NCI-H524 (cell line): ENCODE measurements at places on chromosomes 11 and 22.

DNA sequence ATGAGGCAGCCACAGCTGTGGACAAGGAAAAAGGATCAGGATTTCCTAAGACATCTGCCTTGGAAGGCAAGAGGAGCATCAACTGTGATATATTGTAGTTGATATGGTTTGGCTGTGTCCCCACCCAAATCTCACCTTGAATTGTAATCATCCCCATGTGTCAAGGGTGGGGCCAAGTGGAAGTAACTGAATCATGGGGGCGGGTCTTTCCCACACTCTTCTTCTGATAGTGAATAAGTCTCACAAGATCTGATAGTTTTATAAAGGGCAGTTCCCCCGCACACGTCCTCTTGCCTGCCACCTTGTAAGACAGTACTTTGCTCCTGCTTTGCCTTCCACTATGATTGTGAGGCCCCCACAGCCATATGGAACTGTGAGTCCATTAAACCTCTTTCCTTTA is 10.2 kb downstream of the RIC8A start:
- DNase-seq, result no peak

DNA sequence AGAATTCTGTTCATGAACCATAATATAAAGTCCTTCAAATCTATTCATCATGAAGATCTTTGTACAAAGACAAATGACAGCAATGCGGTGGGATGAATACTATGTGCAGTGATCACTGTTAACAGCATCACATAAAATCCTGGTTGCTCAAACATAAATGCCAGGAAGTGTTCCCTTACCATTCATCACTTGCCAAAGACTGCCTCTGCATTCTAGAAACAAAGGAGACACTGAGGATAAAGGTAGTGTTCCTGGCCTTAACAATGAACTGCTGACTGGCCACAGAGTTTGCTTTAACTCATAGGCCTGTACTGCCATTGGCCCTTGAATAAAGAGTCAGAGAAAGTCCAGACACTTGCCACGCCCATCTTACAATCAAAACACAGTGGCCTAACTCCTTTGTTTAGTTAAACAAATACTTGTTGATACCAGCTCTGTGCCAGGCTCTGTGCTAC is 29.5 kb downstream of the C2CD3 start:
- no peak for DNase-seq

DNA sequence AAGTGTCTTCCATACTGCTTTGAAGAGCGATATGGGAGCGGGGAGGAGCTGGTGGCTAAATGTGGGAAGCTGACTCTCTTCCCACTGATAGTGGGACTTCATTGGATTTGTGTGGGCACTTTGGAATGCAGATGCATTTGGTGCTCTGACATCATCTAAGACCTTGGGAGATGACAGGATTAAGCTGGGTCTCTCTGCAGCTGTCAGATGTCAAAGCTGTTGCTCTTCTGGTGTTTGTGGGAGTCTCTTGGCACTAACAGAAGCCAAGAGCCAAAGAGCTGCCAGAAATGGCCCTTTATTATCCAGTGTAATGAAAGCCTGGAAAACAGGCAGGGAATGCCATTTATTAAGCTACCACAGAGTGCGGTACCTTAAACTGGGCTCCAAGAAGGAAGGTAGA is 20.6 kb downstream of the GRAMD1B start:
- DNase-seq, result no peak

DNA sequence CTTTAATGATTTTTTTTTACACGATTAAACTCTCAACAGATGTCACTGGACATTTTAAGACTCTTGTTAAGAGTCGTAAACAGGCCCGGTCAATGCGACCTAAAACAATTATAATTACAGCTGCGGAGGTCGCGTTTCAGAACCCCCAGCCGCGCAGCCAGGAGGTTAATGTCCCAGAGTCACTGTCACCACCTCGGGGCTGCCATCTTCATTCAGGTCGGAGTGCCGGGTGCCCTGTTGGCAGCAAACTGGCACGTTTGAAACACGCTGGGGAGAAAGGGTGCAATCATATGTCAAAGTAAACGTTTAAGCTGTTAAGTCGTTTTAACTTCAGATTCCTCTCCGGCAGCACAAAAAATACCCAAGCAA is 711 bp upstream of the PHF21B start:
- DNase-seq, result no peak

DNA sequence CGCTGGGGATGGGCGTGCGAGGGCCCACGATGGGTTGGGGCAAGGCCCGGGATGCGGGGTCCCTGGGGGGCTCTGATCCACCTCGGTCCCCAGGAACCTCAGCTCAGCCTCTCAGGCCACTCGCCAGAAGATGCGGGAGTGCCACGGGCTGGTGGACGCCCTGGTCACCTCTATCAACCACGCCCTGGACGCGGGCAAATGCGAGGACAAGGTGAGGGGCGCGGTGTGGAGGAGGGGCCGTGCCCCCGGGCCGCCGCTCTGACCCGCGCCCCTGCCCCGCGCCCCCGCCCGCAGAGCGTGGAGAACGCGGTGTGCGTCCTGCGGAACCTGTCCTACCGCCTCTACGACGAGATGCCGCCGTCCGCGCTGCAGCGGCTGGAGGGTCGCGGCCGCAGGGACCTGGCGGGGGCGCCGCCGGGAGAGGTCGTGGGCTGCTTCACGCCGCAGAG is 6.3 kb downstream of the PKP3 start:
- DNase-seq, result no peak

- DNase-seq, result no peak
Observed at GRCh38 chr11:10653946-10654810, 39.4 kb downstream of the IRAG1 start.

DNA sequence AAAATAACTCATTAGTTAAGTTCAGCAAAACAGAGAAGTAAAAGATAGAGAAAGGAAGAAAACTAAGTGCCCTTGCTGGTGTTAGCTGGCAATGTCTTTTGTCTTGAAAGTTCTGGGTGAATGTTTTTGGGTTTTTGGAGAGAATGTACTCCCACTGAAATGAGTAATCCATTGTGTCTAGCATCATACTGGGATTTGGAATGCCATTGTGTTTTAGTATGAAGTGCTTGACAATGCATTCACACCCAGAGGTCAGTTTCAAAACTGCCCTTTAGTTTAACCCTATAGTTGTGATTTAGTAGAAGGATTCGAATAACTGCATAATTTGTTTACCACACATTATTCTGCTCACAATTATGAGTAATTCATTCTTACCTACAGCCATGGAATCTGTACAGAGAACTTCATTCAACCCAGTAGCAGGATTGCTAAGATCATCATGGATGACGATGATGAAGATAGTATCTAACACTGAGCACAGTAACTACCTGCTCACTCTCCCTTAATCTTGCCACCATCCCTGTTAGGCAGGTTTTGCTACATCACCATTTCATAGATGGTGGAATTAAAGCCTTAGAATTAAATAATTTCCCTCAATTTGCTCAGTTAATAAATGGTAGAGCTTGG is 33.9 kb downstream of the MAML2 start:
- no peak for DNase-seq

DNA sequence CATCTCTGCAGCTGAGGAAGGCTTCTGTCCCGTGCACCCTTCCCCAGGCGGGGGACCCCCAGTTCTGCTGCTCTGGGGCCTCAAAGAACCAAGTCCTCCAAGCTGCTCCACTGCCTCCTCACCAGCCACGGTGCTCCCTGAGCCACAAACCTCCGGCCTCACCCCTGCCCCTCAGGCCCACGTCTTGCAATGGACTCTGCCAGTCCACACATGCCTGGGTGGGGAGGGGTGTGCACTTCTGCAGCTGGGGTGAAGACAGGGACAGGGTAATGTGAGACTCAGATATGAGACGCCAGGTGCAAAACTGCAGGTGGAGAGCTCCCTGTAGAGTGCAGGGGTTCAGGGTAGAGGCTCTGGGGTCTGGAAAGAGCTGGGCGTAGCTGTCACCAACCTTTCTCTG is 3.2 kb upstream of the PTDSS2 start:
- DNase-seq, result no peak

DNA sequence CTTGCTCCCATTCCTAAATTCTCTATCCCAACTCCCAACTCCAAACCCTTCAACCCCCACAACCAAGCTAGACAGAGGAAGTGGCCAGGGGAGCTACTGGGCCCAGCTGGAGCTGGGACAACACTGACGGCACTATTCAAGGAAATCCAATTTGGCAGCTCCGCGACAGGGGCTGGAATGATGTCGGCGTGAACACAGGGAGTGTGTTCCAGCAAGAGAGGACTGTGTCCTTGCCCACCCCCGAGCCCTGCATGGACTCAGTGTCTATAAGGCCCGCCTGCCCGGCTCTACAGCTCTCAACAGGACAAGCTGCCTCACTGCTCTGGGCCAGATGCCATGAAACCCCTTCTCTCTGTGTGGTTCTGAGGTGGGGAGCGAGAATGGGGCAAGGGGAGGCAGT is 11.3 kb downstream of the PCSK7 start:
- DNase-seq, result no peak

DNA sequence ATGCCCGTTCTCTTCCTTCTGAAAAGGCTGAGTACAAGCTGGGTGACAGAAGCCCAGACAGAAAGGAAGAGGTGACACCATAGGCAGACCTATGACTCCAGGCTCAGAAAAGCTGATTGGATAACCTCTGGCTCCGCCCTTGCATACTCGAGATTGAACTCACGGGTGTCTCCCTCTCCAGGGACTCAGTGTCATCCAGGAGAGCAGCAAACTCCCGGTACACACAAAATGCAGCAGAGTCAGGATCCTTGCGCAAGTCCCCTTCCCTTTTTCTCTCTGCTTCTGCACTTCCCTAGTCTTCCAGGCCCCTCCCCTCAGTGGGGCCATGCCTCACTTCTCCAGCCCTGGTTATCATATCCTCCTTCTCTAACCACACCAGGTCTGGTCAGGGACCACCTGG is 9.8 kb downstream of the SCN4B start:
- DNase-seq, result no peak

GRCh38 chr22:19547620-19548019 is 23.4 kb upstream of the CLDN5 start:
- DNase-seq, result no peak

DNA sequence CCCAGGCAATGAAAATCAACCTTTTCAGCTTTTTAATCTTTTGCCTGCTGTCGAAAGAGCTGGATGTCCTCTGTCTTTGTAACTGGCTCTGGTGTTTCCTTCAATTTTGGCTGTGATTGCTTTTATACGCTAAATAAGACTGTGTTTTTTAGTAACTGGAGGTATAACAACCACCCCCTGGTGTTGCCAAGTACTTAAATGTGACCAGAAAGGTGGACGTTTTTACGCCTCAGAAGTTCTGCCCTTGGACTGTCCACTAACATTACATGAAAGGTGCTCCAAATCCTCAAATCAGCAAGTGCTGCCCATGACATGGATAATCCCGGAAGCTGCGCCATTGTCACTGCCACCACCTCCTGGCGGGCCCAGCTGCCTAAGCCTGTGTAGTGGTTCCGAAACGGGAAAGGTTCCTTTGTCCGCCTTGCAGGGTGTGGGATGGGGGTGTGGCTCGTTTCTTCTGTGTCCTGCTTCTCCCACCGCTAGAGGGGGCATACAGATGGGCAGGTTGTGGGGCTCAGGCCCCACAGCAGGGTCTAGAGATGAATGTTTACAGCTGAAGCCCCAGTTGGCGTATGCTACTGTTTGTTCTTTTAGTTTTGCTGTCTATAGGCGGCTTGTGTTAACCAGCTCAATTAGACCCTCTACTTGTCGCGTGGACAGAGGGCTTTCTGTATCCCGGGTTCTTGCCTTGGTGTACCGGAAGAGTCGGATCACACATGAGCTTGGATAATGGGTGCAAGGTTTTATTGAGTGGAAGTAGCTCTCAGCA is 82.2 kb upstream of the SEPTIN5 start:
- peak; percentile 76 for DNase-seq

DNA sequence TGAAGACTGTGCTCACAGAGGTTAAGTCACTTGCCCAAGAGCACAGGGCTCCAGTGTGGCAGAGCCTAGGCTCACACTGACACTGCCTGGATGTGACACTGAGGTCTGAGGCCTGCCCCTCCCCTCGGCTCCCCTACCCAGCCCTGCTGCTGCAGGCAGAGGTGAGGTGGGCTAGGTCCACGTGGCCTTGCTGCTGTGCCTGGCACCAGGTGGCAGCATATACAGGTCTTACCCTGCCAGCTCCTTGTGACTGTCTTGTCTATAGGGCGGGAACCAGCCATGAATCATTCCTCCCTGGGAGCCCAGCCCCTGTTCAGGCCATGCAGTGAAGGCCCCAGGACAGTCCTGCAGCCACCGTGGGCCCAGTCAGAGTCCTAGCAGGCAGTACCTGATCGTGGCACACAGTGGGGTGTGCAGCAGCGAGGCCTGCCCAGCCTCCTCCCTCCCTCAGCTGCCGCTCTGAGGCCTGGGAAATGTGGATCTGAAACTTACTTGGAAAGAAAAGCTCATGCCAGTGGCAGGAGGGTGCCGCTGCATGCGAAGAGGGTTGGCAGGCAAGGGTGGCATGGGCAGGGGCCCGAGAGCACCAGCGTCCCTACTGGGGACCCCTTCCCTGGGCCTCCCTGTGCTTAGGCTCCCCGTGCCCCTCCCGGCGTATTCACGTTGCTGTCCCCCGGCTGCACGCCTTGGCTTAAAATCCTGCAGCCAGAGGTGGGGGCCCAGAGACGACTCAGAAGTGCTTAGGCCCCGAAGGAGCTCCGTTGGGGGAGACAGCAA is 1.2 kb upstream of the CERK start:
- peak; percentile 60 for DNase-seq

- no peak for DNase-seq
Observed at GRCh38 chr22:28105413-28105812, 186.4 kb upstream of the PITPNB start.

GRCh38 chr22:47928631-47929030 is 1166.2 kb downstream of the TBC1D22A start:
- no peak for DNase-seq

DNA sequence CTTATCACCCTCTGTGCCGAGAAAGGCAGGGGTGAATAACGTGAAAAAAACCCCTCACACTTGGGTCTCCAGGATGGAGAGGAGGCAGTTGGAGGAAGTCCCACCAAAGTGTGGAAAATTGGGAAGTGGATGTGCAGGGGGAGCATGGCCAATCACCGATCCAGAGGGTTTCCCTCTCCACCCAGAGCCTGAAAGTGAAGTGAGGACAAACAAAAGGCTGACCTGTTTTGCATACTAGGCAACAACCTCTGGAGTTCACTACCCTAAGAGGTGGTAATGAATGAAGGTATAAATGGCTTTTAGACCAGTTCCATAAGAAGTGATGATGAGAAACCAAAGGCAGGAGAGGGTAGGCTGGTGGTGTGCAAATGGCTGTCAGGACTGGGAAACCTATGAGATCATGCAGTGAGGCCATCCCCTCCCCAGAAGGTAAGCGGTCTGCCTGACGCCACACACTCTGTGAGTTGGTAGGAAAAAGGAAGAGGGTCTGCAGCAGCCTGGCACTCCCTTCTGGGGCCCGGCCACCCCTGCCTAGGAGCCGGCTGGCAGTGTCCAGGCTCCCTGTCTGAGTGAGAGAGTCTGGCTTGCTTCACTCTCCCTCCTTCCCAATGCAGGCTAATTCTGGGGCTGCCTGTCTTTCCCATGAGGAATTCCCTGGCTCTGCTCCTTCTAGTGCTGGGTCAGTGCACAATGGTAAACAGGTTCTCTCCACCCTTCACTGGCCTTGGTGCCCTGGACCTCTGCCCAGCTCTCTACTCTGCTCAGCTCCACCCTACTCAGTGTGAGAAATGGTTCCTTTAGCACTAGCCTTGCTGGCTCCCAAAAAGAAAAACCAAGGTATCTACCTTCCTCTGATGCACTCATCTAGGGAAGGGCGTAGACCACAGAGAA is 15.6 kb downstream of the TBC1D10A start:
- DNase-seq, result no peak
